ENCODE measurements at places on chromosomes 6 and 20.

DNA sequence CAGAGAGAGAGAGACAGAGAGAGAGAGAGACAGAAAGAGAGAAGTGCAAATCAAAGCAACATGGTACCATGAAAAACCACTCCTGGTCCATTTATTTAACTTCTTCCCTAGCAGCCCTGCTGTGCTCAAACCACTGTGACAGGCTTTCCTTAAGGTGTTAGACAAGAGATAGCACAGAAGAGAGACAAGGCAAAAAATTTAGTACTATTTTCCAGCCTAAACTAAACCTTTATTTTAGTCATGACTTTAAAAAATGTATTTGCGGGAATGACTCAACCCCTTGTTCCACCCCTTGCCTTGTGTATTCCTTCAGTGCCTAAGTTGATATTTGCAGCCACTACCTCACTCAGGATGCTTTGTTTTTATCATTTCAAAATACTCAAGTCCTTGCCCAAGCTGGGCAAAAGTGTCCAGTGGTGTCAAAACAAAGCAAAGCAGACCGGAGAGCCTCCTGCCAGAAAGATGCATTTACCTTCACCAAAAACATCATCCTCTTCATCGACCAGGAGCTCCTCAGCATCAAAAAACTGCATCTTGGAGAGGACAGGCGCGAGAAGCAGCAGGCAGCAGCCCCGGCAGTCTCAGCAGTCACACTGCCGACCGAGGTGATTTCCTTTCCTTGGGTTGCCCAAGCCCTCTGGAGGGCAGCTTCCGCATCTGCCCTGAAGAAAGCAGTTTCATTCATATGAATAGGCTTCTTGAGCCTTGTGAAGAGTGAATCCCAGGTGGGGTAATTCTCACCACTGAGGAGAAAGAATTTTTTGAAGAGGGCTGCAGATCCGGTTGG is at the start of gene RIPOR2:
Gene RIPOR2, minus strand, starts transcription at position 595 of the 787 bp plus-strand sequence. Its CDS starts 62 bp downstream, at position 533.
- no peak for DNase-seq

GRCh38 chr20:23000232-23000947 is 34.7 kb upstream of the SSTR4 start:
- DNase-seq, result no peak

- DNase-seq, result no peak
These were observed 61.3 kb upstream of the EYA2 start for GRCh38 chr20:46833360-46833759.

DNA sequence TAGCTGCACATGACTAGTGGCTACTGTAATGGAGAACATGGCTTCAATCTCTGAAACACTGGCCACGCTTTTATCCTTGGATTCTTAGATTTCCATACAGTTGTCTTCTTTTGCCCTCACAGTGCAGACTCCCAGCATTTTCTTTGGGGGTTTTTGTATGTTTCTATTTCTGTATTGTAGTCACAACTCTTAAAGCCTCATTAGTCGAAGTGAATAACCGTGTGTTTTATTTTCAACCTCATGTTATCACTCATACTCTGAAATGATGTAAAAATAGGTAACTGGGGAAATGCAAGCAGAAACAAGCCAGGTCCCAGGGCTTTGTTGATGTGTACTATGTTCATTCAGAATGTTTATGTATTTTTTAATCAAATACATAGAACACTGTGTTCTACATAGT is 162.9 kb downstream of the JARID2 start:
- DNase-seq, result no peak

GRCh38 chr20:60090631-60091030 is 132.4 kb downstream of the CDH26 start:
- DNase-seq, result no peak

Data from NCI-H1417 treated with DMSO at 0.1 percent for 48 hours (cell line).